ENCODE measurements at places on chromosomes 5 and 9.
A peak's percentile ranks its signal among the peaks of the same experiment; 100 is the strongest.

GRCh38 chr5:171586436-171586835 is 167.0 kb downstream of the FGF18 start:
- no peak overlapping the region for H3K4me3 ChIP-seq
- no peaks in the 10 kb centered on the region for H3K36me3 ChIP-seq
- DNase-seq = no peak
- H3K27me3 ChIP-seq = no peaks in the 10 kb centered on the region
- H3K4me1 ChIP-seq = no peaks in the 10 kb centered on the region

DNA sequence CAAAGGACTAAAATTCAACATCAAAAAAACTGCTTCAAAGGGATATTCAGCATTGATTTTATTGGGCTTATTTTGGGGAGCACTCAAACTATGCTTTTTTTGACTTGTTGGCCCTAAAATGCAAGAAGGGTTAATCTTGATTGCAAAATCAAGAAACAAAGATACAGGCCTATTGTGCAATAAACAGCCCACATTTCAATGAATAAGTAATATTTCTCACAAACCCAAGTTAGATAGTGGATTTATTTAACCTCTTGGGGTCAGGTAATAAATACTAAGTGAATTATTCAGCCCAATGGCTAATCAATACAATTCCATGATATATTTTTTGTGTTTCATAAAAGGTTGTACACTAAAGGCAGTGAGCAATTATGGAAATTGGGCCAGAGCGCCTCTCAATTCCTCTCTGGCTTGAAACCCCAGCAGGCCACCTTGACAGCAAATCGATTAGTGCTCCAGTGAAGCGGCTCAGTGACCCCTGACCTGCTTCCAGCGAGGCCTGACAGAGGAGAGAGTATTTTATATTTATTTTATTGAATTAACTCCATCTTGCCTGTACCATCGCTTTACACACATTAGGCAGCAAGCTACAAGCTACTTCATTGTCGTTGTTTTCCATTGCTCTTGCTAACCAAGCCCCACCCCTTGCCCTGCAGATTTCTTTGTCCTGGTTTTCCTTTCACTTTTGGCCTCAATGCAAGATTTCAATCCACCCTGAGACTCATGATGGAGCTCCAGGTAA is 65.5 kb downstream of the EBF1 start:
- no peaks in the 10 kb centered on the region for H3K36me3 ChIP-seq
- peak overlapping the region; percentile 5 for H3K27ac ChIP-seq
- no peak for DNase-seq
- no peak overlapping the region for H3K4me3 ChIP-seq

- no peaks in the 10 kb centered on the region for H3K27me3 ChIP-seq
- no peak for DNase-seq
- H3K4me1 ChIP-seq = no peaks in the 10 kb centered on the region
- H3K27ac ChIP-seq = no peak overlapping the region
Measured at GRCh38 chr5:36590513-36591286, 15.7 kb upstream of the SLC1A3 start.

- no peak for DNase-seq
- no peaks in the 10 kb centered on the region for H3K36me3 ChIP-seq
- H3K4me3 ChIP-seq = no peak overlapping the region
- H3K4me1 ChIP-seq = no peaks in the 10 kb centered on the region
- H3K27me3 ChIP-seq = no peaks in the 10 kb centered on the region
Measured at GRCh38 chr5:83006683-83007283, 70.4 kb downstream of the TMEM167A start.

Data from thymus (tissue), 14 donors.